ENCODE measurements at places on chromosomes 7 and 10. TPM values are rescaled to one million over a fixed set of nuclear protein-coding genes. Genes with fewer than 3 reads are reported as not detected.

DNA sequence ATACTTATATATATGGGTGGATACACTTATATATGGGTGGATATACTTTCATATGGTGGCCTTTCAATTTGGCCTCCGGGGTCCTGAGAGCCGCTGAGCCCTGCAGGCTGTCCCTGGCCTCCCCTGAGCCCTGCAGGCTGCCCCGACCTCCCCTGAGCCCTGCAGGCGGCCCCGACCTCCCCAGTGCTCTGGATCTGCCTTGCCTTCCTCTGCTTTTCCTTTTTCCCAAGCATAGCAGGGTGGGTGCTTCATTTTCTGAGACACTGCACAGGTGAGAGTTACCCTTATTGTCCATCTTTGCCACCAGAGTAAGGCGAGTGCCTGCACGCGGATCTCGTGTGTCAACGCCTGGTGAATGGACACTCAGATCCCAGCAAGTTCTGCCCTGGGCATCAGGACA, 106.6 kb downstream of the VIPR2 start:
- no peak for DNase-seq

- no peak for DNase-seq
Measured at GRCh38 chr10:7896297-7896696, 78.0 kb downstream of the TAF3 start.

GRCh38 chr10:63703113-63703670, 182.0 kb downstream of the REEP3 start:
- no peak for DNase-seq

DNA sequence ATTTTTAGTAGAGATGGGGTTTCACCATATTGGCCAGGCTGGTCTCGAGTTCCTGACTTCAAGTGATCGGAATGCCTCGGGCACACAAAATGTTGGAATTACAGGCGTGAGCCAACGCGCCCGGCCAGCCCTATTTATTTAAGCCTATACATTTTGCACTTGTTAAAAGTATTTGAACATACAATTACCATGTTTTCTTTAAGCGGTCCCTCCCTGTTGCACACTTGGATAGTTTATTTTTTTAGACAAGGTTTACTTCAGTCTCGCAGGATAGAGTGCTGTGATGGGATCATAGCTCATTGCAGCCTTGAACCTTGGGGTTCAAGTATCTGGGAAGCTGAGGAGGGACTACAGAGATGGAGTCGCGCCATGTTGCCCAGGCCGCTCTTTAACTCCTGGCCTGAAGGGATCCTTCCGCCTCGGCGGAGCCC, 35.7 kb upstream of the SRRM3 start:
- DNase-seq = no peak

DNA sequence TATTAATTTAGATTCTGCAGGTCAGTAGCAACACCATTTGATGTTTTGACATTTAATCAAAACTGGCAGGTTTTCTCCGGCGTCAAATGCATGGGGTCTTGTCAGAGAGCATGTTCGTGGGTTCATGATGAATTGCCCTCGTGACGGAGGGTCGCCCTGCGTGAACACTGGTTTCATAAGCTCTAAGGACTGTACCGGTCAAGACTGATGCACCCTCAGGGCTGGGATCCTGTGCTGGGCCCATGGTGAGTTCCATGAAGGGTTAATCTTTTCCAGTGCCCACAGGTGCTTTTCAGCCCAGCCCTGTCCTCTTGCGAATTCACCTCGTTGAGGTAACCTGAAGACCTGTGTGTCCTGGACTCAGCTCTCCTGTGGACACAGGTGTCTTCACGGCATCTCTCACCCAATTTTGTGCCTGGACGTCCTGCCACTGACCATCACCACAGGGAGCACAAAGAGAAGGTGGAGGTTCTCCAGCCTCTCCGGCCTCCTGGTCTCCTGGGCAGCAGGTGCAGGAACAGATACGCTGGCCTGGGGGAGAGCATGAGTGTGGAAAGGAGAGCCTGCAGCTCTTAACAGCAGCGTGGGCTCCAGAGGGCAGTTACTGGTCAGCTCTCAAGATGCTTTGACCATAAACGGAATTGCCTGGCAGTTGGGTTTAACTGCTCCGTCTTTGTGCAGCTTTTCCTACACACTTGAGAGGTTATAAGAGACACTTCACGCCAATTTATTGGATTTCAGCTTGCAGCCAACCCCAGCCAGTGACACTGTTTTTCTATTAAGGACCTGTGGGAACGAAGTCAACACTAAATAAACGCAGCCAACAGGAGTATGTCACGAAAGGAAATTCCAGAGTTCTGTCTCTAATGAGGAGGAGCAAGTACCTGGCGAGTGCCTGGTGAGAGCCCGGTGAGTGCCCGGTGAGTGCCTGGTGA, 37.4 kb upstream of the CFAP46 start:
- no peak for DNase-seq

DNA sequence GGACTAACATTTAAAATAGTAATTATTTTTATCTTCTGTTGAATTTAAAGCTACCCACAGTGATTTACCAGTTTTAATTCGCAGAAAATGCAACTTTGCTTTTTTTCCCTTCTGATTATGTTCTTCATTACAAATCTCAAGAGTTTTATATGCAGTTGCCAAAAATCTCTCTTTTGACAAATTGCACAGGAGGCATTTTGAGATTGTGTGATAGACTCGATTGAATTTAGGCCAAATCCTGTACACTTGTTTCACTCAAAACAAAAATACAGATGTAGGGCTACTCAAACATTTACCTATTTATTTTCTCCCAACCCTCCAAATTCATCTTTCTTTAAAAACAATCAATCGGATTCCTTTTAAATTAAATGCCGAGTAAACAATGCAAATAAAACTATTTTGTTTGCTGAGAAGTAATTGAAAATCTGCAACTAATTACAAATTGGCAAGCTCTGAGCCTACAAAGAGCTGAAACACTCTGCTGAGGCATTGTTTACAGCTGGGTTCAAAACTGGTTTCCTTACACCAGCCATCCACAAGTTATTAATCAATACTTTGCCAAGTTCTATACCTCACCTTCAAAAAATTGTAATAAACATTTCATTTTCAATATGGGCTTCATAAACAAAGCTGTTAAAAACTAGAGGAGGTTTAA, 214.9 kb upstream of the TCF7L2 start:
- DNase-seq = no peak

GRCh38 chr10:75070961-75071428, 40.5 kb upstream of the SAMD8 start:
- no peak for DNase-seq

GRCh38 chr10:34491678-34492077, 323.4 kb downstream of the PARD3 start:
- no peak for DNase-seq

DNA sequence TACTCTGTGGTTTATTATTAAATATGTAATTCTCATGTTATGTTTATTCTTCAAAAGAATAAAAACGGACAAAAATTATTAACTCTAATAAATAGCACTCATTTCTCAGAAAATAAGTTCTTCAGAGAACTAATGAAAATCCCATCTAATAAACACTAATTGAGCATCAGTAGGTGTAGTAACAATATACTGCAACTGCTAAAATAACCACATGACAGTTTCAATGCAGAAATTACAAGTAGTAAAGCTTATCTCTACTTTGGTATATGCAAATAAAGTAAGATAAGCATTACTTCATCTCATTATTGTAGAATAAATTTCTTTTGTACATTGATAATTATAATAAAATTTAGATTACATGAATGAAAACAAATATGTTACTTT, 56.4 kb upstream of the DKK1 start:
- DNase-seq = no peak

The STAG3 gene
- not detected for total RNA-seq

- DNase-seq = no peak
Measured at GRCh38 chr10:12730809-12731519, 270.5 kb downstream of the CCDC3 start.

The VAX1 gene
- total RNA-seq = not detected

The RNF32 gene
- not detected for total RNA-seq

The EBLN1 gene
- not detected for total RNA-seq

- DNase-seq = no peak
Measured at GRCh38 chr10:8776926-8777622, 722.6 kb downstream of the GATA3 start.

The EPO gene
- total RNA-seq = not detected

The SLIT1 gene
- not detected for total RNA-seq

DNA sequence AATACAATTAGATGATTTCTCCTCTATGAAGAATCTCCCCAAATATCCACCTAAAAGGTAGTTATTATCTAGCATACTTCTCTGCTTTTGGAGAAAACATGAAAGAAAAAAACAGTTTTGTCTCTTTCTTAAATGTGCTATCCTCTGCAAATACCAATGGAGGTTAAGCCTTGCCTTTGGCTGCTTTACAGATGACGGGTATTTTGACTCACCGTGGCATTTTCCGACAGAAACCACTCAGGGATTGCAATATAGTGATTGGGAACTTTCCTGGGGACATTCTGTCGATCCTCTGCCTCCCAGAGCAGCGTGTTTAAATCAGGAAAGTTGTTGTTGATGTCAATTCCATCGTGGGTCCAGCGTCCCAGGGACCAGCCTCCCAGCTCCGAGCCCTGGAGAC, 100.6 kb downstream of the GPR26 start:
- no peak for DNase-seq

The FZD8 gene
- 4.3 TPM for total RNA-seq

DNA sequence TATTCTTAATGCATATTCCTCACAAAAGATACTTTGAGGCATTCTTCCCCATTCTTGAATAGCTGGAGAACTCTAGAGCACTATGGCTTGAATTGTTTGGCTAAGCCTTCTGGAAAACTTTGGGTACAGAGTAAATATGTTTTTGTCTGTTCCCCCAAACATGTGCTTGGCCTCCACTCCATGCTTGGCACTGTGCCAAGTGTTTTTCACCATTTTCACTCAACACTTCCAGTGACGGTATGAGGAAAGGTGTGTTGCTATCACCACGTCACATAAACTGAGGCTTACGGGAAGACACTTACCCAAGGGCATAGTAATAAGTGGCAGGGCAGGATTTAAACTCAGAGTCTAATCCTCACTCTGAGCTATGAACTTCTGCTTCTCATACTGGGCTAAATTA, 318.2 kb downstream of the WDR11 start:
- DNase-seq = no peak

DNA sequence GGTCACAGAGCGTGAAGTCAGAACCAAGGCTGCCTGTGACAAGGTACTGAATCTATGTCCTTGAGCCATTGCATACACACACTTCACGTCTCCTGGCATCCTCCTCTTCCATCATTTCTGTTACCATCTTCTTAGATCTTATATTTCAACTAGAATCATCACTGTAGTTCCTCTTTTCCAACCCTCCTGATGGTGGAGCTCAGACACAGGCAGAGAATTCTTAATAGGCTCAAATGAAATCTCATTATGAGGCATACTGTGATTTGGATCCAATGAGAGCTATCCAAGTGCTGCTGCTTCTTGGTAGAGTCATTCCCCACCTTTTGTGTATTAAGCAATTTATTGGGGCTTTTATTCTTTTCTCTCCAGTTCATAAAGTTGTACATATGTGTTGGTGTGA, 113.2 kb downstream of the CALCR start:
- no peak for DNase-seq

DNA sequence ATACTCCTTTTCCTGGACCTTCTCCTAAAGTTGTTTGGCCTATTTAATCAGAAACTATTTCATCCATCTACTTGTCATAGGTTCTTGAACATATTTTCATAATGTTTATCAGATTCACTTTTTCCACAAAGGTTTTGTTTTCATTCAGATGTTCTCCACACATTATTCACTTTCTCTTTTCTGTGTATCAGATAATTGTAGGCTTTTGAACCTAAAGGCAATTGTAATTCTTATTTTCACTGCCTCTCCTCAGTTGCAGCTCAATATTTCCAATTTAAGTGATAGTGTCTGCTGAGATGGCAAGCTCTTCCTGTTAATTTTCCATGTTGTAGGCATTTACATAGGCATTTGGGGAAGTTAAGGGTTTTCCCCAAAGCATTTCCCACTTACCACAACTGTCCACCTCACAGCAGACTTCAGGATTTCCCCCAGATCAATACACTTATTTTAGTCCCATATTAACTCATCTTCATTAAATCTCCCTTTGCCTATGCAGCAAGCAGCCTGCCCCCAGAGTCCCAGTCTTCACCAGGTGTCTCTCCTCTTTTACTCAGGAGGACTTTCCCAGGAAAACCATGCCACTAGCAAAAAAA, 12.3 kb upstream of the IKZF1 start:
- no peak for DNase-seq

The MUC3A gene
- total RNA-seq = 0.71 TPM

- DNase-seq = no peak
Measured at GRCh38 chr7:117645481-117646165, 165.8 kb downstream of the CFTR start.

The FAM24B gene
- not detected for total RNA-seq

- no peak for DNase-seq
Measured at GRCh38 chr7:50914460-50914859, 131.8 kb upstream of the GRB10 start.

The ZNF239 gene
- 2.0 TPM for total RNA-seq

The CPN1 gene
- total RNA-seq = not detected

The PKD2L1 gene
- not detected for total RNA-seq

The FAM237B gene
- not detected for total RNA-seq

- DNase-seq = peak; percentile 65
Measured at GRCh38 chr10:21292763-21293517, 232.5 kb downstream of the SKIDA1 start.

DNA sequence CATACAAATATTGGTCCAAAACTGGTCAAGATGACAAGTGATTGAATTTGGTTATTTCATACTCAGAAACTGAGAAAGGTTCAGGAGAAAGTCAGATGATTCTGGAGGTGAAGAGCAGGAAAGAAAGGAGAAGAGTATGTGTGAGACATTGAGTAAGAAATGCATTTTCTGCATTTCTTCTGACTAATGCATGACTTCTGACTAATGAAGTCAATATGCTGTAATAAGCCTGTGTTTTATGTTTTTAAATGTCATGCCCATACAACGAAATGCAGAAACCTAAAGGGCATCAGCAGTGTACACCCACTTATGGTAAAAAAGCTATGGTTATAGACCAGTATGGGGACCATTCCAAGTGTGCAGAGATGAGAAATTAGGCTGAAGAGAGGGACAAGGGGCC, 1227.8 kb upstream of the SORCS1 start:
- no peak for DNase-seq

GRCh38 chr10:52652431-52653262, 119.9 kb downstream of the MBL2 start:
- no peak for DNase-seq
